ENCODE measurements at places on chromosomes 2 and 18.

GRCh38 chr18:3281456-3282400 is 19.8 kb downstream of the MYL12B start:
- DNase-seq = peak; percentile 75

GRCh38 chr2:45224321-45224992 is 215.2 kb upstream of the SIX2 start:
- DNase-seq = no peak

- peak; percentile 3 for DNase-seq
These were observed 162.7 kb downstream of the PKP4 start for GRCh38 chr2:158619496-158619895.

DNA sequence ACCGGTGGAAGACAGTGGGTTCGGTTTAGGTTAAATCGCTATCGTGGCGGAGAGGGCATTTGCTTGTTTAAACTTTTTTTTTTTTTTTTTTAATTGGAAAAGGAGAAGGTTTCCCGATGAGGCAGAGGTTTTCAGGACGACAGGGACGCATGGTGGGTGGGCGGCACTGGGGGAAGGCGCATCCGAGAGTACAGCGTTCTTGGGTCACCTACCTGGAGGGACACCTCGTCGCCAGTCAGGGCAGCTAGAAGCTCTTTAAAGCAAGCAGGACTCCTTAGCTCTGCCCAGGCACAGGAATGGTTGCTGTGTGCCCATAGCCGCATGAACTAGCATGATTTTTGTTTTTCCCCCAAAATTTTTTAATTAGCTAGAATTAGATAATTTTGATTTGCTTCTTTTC is 437 bp downstream of the LDLRAD4 start:
- DNase-seq = no peak

DNA sequence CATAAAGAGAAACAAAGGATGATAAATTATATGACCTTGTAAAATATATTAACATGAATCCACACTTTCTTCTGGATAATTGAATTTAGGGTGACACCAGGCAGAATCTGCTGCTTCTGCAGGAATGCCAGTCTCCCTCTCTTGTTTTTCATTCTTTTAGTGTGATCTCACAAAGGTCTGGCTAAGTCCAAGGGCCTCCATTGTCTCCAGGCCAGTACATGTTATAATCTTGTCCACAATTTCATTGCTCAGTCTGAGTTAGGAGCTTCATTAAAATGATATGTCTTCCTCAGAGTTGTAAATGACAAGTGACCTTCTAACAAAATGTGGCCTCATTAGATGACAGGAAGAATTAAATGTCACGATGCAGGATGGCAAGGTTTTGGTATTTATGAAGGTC is 110.2 kb downstream of the APOB start:
- no peak for DNase-seq

GRCh38 chr2:14363976-14364375 is 268.5 kb upstream of the LRATD1 start:
- no peak for DNase-seq

- DNase-seq = no peak
These were observed 112.1 kb upstream of the CDC42EP3 start for GRCh38 chr2:37783545-37783944.

GRCh38 chr18:56312551-56313335 is 325.6 kb downstream of the TXNL1 start:
- no peak for DNase-seq

- no peak for DNase-seq
These were observed 99.6 kb downstream of the BABAM2 start for GRCh38 chr2:27990030-27990590.
